ENCODE measurements at places on chromosomes 13 and 19. TPM values are rescaled to one million over a fixed set of nuclear protein-coding genes. Genes with fewer than 3 reads are reported as not detected.

Gene SERTAD3
- 20.4 TPM for total RNA-seq

Gene RDH8
- total RNA-seq = not detected

Gene RNF17
- total RNA-seq = not detected

Gene EPS8L1
- total RNA-seq = 45.1 TPM

Gene NOP53
- 128 TPM for total RNA-seq

Gene C13orf42
- total RNA-seq = not detected

Gene CCDC70
- not detected for total RNA-seq
